ENCODE measurements at places on chromosomes 3 and 15. TPM values are rescaled to one million over a fixed set of nuclear protein-coding genes. Genes with fewer than 3 reads are reported as not detected.

DNA sequence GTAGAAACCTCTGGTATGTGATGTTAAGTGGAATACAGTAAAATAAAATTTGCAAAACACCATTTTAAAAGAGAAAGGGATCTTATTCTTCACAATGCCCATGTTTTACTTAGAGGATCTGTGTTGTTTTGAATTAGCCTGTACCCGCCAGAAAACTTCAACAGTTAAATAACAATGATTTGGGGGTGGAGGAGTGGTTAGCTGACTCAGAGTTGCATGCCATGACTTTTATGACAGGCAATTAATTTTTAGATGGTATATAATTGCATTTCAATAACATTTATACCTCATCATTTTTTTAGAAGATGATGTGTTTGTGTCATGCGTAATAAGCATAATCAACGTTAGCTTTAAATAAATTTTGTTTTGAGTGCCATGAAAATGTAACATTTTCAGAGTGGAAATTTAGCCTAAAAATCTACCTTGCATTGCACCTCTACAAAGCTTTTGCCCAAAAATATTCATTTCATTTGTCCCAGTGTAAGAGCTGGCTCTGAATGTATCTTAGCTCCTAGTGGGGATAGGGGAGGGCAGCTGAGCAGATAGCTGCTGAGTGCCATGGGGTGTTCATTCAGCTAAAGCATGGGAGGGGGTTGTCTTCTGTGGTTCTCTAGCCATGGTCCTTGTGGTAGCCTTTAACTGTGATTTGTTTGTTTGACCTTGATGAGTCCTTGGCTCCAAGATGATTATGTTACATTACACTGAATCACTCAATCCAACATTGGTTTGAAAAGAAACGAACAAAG, 379.8 kb downstream of the LPP start:
- no peak for DNase-seq

KIF7 gene
- total RNA-seq = 15.5 TPM

GRCh38 chr15:67762610-67763368, 62.5 kb upstream of the SKOR1 start:
- no peak for DNase-seq

DNA sequence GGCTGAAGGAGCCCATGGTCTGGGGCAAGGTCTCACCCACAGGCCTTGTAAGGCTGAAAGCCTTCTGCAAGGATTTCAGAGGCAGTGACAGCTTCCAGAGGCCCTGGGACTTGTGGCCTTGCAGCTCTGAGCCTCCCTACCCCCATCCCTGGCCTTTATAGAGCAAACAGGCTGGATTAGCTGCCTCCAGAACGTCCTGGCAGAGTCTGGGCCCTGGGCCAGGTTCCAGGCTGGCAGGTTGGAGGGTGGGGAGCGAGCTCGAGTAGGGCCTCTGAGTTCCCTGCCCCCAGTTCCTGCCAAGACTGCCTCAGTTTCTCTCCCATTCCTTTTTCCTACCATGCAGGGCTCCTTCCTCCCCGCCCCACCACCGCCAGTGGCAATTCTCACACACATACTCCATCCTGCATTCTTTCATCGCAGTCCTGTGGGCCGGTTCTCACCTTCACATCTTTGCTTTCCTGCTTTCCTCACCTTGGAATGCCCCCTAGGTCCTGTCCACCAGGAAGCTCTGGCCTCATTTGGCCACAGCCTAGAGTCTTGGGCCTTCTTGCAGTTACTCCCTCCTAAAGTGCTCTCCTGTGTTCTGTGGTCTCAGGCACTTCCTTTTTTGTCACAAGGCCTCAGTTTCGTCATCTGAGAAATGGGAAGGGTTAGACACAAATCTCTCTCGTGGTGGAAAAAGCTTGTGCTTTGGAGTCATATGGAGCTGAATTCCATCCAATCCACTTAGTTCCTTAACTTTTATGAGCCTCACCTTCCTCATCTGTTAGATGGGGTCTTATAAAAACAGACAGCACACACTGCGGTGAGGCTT, 2.7 kb downstream of the LMAN1L start:
- no peak for DNase-seq

DNA sequence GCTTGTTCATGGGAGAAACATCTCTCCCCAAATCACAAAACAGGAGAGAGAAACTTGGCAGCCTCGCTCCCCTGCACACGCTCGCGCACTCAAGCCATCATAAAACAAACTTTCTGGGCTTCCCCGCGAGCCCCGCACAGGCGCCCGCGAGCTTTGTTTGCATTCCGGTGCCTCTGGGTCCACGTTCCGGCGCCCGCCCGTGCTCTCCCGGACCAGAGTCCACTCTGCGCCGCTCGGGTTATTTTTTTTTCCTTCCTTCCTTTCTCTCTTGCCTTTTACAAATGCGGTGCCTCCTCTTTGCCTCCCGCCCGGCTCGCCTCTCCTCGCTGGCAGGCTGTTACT, 363 bp downstream of the MAGI1 start:
- no peak for DNase-seq

DNA sequence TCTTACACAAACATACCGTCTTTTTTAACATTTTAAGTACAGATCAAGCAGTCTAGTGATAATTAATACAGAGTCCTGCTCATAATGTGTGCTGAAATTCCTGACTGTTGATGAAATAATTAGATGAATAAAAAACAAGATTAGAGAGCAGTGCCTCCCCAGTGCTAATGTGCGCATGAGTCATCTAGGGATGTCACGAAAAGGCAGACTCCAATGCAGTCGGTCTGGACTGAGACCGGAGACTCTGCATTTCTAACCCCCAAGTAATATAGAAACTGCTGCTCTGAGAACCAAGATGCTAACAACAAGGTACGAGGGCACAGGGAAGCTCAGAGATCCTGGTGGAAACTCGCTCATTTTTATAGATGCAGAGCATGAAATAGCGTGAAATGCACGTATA, 61.4 kb downstream of the COL8A1 start:
- DNase-seq = no peak

OTOL1 gene
- total RNA-seq = 1.2 TPM

DNA sequence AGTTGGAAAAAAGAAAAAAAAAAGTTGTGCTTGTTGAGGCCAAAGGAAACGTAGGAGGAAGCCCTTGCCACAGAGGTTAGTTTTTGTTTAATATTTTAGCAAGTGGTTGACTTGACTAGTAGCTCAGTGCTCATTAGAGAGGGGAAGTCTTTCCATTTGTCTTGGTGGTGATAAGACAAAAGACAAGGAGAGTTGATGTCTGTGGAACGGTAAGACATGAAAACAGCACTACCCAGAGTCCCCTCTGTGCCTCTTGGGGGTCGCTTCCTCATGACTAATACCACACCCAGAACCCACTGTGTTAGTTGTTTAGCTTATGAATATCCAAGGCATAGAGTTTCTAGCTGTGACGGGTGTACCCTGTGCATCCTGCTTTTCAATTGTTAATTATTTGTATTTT, 211.4 kb downstream of the ITPR1 start:
- no peak for DNase-seq

- no peak for DNase-seq
Measured at GRCh38 chr3:127792541-127793292, 29.6 kb downstream of the MGLL start.

ZNF660 gene
- total RNA-seq = 19.2 TPM

ITGA11 gene
- 0.92 TPM for total RNA-seq

PARP3 gene
- 4.2 TPM for total RNA-seq

- DNase-seq = no peak
Measured at GRCh38 chr15:26935322-26935721, 35.7 kb upstream of the GABRG3 start.

- DNase-seq = no peak
Measured at GRCh38 chr3:111976254-111976653, 2.6 kb upstream of the ABHD10 start.

- no peak for DNase-seq
Measured at GRCh38 chr15:84658788-84659411, 901 bp upstream of the NMB start.

CD200 gene
- total RNA-seq = 11.9 TPM

- no peak for DNase-seq
Measured at GRCh38 chr3:196763179-196763578, 23.5 kb downstream of the PAK2 start.

DNA sequence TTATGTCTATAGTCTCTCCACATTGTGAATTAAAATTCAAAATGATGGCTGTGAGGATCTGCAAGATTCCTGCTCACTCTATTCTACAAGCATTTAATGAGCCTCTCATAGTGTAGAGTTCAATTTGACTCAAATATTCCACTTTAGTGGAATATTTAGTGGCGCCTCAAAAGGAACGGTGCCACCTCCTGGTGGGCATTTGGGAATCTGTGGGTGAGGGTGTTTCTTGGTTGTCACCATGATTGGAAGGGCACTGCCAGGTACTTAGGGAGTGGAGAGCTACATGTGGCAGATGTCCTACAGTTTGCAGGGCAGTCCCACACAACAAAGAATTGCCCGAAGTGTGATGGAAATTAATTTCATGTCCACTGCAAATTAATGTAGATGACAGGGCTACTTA, 21.5 kb upstream of the KCNMB3 start:
- DNase-seq = no peak

- no peak for DNase-seq
Measured at GRCh38 chr3:118801899-118802298, 232.7 kb downstream of the IGSF11 start.

DNA sequence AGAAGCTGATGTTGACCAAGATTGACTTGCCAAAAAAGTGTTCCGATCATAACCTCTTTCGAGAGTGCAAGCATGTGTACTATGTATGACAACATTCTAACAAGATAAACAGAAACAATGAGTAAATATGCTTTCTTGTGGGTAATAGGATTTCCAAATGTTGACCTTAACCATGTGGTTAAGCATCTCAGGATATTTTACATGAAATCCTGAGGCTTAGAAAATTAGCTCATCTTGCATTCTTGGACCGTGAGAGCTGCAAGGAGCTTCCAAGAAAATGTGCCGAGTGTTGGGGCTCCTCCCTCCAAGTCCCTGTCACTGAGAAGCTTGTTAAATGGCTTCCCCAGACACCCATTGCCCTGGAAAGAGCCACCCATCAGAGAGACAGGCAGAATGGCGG, 50.1 kb downstream of the C3orf20 start:
- no peak for DNase-seq

KLHL6 gene
- not detected for total RNA-seq

DNA sequence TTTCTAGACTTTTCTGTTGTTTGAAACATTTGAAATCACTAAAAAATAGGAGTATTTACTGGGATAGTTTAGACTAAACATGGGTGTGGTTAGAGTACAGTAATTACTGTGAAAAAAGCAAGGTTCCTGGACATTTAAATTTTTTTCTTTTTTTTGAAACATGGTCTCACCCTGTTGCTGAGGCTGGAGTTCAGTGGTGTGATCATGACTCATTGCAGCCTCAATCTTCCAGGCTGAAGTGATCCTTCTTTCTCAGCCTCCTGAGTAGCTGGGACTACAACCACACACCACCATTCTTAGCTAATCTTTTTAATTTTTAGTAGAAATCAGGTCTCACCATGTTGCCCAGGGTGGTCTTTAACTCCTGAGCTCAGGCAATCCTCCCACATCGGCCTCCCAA, 20.4 kb upstream of the CELF6 start:
- DNase-seq = no peak

- DNase-seq = no peak
Measured at GRCh38 chr3:4823986-4824925, 155.0 kb upstream of the BHLHE40 start.

DNA sequence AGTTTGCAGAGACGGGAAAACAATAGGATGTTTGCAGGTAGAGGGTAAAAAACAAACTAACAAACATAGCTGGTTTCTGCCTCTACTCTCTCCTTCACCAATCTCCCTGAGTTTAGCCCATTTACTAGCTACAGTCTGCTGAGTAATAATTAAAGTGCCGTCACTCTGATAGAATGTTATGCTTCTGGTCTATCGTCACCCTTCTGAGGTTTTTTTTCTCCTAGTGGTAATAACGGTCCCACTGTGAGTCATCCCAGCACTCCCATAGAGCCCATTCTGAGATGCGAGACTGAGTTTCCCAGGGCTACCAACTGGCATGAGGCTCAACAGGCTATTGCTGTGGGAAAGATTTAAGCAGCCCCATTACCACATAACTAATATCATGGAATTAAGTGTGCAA, 56.4 kb downstream of the PLAAT1 start:
- DNase-seq = no peak

DNA sequence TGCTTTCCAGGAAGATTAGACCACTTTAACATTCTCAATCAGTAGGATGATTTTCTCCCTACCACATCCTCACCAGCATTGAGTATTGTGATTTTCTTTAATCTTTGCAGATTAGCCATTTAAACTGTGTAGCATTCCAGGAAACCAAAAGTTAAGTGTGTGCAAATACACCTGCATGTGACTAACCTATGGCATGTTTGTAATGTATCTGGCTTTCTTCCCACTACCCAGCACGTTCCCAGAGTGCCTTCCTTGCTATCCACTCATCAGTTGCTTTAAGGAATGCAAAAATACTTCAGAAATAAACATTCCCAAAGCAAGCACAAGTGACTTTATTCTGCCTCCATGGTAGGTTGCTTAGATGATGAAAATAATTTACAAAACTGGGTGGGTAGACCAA, 74.2 kb downstream of the ATG7 start:
- DNase-seq = no peak

CADM2 gene
- 11.4 TPM for total RNA-seq

DNA sequence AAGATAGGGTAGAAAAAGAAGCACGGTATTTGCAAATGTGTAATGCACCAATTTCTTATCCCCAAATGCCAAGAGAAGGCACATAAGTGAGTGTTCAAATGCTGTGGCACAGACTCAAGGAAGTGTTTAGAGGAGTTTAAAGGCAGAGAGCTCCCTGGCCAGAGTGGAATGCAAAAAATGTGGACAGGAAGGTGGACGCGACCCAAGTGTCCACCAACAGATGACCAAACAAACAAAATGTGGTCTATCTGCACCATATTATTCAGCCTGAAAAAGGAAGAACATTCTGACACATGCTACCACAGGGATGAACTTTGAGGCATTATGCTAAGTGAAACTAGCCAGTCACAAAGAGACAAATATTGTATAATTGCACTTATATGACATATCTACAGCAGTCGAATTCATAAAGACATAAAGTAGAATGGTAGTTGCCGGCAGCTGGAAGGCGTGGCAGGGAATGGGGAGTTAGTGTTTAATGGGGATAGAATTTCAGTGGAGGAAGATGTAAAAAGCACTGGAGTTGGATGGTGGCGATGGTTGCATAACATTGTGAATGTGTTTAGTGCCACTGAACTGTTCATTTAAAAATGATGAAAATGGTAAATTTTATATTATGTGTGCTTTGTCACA, 126.6 kb downstream of the SRGAP3 start:
- DNase-seq = no peak
